ENCODE measurements at places on chromosomes 4 and X.

DNA sequence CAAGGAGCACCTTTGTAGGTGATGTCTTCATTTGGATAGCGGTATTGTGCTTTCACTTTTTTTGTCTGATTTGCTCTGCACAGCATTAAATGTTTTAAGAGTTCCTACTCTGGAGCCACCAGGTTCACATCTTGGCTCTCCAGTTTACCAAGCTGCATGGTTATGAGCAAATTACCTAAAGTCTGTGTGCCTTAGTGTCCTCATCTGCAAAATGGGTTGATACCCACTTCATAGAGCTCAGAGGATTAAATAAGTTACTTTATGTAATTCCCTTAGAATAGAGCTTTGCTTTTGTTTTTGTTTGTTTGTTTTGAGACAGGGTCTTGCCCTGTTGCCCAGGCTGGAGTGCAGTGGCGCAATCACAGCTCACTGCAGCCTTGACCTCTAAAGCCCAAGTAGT lies 58.2 kb downstream of the UBE2K start:
- DNase-seq = no peak

- DNase-seq = no peak
Measured at GRCh38 chr4:82839624-82840023, 41.0 kb upstream of the SCD5 start.

DNA sequence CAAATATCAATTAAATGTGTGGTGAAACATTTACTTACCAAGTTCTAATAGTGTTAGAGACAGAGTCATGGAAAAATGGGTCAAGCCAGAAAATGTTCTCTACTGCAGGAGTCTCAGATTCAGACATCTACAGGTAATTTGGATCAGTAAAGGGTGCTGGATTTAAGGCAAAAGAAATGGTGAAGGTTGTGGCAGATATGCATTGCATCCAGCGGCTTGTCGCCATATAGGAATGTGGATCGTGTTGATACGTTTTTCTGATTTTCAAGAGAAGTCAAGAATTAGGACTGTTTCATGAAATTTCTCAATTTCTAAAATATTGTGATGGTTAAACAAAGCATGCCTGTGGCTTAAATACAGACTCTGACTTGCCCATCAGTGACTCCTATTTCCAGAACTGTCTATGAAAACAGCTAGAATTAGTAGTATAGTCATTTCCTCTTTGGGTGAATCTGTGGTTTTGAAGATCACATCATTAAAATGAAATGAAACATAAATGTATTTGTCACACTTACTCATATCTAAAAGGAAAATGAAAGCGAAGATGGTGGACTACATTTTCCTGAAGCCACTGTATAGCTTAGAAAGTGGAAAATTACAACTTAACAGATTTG lies 110.1 kb upstream of the VEGFC start:
- no peak for DNase-seq

DNA sequence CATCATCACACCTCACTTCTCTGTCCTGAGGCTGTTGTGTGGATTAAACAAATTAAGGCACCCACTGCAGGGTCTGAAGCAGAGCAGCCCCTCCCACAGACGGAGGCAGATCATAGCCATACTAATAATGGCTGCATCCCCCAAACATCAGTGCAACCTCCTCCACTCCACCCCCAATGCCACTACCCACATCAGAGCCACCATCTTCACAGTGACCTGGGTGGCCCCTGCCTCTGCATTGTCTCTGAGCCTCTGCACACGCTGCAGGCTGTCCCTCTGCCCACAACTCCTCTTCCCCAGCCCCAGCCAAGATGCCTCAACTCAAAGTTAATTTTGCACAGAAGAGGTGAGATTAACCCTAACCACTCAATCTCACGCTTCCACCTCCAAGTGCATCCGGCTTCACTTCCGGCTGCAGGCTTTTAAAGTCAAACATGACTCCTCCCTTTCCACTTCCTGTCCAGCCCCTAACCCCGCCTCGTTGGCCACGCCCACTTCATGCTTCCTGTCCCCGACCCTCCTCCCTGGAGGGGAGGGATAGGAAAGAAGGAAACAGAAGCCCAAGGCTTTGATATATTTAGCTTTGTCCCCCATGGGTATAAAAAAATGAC lies 22.7 kb downstream of the JAKMIP1 start:
- DNase-seq = no peak

DNA sequence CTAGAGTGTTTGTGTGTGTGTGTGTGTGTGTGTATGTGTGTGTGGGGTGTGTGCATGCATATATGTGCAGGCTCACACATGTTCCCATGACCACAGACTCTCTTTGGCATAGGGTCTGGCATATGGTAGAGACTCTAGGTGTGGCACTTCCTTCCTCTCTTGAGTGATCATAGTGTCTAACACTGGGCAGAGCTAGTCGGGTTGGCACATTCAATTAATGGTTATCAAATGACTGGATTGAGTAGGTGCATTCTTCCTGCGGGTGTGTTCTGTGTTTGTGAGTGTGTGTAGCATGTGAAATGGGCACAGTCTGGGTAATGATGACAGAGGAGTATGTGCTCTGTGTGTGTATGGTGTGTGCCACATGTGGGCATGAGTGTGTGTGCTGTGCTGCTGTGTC lies 106.5 kb downstream of the EFNB1 start:
- DNase-seq = no peak

GRCh38 chr4:163621821-163622220 lies 127.3 kb downstream of the TMA16 start:
- DNase-seq = no peak

DNA sequence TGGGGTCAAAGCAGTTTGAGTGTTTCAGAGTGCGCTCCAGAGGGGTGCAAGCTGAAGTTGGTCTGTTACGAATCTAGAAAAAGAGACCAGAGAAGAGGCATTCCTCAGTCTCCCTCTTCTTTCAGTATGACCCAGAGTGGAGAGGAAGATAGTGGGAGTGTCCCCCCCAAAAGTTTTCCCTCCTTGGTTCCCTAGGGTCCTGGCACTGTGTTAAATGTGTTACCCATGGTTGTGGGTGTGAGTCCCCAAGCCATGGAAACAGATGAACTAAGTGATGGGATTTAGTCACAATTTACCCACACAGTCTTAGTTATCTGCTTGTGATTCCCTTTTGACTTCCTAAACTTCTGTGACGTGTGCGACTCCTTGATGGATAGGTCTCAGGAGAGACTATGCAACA lies 27.0 kb upstream of the NAF1 start:
- DNase-seq = no peak

DNA sequence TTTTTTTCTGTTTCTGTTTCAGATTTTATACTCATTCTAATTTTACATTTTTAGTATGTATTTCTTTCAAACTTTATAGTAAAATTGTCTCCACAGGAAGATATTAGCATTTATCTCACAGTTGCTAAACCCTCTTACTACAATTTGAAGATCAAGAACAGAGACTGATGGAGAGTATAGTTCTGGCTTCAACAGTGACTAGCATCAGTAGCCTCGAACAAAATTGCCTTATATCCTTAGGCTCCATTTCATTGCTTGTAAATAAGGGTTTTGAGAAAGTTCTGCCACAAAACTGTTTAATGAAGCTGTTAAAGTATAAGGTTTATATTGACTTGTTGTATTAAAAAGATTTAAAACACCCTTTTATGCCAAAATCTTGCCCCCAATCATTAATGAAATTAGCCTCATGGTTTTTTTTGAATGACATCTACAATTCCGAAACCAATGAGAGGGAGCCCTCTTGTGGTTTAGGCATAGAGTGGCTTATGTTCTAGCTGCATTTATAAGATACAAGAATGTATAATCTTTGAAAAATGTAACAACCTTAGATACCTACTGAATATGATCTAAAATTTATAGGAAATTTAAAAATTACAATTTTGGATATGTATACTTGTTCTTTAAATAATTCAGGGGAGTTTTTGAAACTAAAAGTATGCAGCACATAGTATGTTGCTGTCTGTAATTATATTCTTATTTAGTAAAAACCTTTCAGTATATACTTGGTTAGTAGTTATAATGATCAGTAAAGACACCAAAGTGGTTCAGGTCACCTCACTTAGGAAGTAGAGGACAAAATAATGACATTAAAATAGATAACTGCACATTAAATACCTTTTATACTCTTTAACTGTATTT lies 109.8 kb upstream of the HPGD start:
- DNase-seq = no peak

- DNase-seq = no peak
Measured at GRCh38 chrX:41881166-41881565, 42.2 kb downstream of the CASK start.

- DNase-seq = no peak
Measured at GRCh38 chr4:147950261-147950660, 218.4 kb downstream of the ARHGAP10 start.

DNA sequence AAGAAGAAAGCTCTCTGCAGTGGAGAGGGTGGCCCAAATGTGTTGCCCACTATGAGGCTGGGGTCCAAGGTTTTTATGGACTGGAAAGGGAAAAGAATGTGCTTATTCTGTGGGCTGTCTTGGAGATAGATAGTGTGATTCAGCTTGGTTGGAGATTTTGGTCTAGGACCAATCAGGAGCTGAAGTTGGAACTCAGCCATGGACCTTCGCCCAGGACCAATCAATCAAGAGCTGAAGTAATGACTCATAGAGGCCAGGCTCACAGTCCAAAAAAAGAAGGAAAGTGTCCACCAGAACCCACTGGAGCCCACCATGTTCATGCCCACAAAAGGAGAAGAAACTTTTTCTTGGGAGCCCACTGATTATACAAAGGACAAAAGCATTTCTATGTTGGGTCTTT lies 369.5 kb downstream of the UBE2NL start:
- DNase-seq = no peak

DNA sequence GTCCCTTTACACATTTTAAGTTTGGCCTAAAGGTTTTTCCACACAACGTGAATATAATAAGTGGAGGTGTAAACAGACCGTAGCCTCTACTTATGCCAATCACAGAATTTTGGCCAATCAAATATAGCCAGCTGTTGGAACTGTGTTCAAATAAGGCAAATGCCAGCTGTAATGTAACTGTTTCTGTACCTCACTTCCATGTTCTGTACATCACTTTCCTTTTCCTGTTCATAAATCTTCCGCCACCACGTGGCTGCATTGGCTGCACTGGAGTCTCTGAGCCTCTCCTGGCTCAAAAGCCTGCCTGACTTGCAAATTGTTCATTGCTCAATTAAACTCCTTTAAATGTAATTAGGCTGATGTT lies 105.1 kb upstream of the SMIM31 start:
- no peak for DNase-seq

- no peak for DNase-seq
Measured at GRCh38 chr4:90237751-90238530, 110.7 kb downstream of the CCSER1 start.

DNA sequence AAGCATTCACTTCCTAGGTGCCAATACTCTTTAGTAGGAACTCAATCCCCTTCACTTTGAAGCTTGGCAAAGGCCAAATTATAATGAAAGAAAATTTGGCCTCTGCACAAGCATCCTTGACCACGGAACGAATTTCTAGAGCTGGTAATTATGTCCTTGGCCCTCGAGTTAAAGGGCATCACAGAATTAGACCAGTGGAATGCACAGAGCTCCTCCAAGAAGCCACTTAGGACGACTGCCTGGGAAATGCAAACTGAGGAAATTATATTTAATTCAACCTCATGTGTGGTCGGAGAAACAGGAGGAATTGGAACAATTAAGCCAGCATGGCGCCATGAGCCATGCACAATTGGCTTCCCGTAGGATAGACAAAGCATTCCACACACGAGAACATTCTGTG lies 59.3 kb downstream of the NLGN4X start:
- no peak for DNase-seq

GRCh38 chr4:110154582-110154981 lies 43.8 kb downstream of the ELOVL6 start:
- DNase-seq = no peak

- no peak for DNase-seq
Measured at GRCh38 chr4:106907216-106907615, 128.9 kb downstream of the DKK2 start.

GRCh38 chr4:123102897-123103471 lies 180.6 kb upstream of the NUDT6 start:
- no peak for DNase-seq

- no peak for DNase-seq
Measured at GRCh38 chr4:122643257-122643656, 22.4 kb upstream of the IL21 start.

DNA sequence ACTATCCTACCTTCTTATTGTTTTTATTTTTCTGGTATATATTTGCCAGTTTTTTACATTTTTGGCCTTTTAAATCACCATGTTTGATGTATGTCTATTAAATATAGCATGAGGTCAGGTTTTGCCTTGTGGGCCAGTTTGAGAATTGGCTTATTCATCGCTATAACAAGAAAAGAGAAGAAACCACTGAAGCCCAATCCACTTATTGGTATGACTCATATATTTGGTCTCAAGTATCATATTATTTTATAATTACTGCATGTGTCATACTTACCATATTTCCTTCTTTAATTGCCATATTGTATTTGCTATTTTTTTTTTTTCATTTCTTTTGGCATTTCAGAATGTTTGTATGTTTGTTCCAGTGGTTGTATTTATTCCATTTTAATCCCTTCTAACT lies 99.3 kb downstream of the IRF2 start:
- DNase-seq = no peak
